Central memory CD8-positive, alpha-beta T cell (primary cell): ENCODE measurements at places on chromosomes 11 and 22.

DNA sequence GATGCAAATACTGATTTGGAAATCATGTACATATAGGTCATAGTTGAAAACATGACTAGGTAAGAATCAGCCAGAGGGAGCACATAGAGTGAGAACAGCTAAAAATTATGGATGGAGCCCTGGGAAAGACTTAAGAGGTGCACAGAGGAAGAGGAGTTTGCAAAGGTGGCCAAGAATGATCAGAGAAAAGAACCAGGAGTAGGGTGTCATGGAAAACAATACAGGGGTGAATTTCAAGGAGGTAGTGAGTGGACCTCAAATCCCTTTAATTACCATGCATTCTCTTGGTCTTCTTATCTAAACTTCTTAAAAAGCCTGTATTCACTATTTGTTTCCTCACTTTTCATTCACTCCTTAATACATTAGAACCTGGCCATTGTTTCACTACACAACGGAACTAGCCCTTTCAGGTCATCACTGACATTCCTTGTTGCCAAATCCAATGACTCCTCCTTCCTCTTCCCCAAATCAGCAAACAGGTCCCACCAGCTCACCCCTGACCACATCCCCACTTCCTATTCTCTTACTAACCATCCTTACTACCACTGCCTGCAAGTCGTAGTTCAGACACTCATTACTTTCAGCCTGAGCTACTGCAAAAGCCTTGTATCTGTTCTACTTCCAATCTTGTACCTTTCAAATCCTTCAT lies 22.6 kb downstream of the BUD13 start:
- DNase-seq: no peak

- no peak for DNase-seq
Measured at GRCh38 chr11:10716543-10717259, 23.1 kb upstream of the IRAG1 start.

GRCh38 chr11:34846467-34846866 lies 69.7 kb downstream of the APIP start:
- DNase-seq: no peak

DNA sequence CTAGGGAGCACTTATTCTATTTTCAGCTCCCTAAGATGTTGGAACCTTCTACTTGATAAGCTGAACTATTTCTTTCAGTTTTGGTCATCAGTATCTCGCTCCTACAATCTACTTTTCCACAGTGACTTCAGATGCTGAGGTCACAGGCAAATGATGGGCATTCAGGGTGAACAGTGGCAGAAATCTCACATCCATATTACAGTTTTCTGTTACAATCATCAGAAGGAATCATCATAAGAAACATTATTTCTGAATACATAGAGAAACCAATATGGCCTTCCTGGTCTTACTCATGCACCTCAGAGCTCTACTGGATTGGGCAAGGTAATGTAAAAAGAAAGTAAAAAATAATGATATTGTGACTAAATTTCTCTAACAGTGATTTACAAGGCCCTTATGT lies 39.4 kb upstream of the DDI1 start:
- no peak for DNase-seq

DNA sequence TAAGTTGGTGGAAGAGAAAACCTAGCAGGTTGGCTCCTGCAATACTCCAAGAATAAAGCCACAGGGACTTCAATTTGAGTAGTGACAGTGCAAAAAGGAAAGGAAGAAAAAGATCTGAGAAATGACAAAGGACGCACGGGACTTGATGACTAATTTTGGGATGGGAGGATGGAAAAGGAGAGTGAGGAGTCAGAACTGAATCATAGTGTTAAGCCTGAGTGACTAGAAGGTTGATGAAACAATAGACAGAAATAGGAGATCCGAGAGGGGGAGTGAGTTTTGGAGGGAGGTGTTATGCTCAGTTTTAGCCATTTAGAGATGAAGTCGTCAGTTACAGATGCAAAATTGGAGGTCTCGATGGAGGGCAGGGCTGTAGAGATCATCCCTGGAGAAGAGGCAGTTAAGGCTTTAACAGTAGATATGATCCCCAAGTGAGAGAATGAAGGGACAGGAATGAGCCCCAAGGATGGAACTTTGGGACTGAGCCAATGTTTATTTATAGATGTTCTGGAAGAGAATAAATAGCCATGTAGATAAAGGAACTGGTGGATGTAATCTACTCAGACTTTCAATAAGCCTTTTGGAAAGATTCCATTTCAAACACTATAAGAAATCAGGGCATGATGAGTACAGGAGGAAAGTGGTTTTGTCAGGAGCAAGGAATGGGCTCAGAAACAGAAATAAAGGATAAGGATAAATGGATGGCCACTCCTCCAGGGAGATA lies 108.9 kb upstream of the NCAM1 start:
- DNase-seq: no peak

DNA sequence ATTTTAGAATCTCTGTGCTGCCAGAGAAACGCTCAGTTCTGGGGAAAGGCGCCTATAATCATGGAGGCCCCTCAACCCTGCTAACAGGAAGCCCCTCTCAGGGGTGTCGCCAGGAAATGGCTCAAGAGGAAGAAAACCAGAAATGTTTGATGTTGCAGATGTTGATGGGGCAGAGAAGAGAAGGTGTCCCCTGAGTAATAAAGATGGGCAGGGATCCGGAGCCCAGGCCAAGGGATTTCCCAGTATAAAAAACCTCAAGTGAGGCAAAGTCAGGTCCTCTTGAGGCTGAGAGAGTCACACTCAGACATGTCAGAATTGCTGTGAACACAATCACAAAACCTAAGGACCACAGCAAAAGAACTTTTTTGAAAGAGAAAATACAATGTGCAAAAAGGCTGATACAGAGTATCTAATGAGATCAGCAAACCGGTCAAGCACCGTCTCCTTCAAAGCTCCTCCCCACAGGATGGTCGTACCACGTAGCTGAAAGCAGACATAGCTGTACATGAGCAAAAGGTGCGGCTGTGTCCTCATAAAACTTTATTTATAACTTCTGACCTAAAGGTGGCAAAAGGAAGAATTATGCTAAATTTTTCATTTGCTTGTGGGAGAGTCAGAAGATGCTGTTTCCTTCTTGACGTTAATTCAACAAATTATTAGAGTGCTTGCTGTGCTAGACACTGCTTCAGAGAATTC lies 12.2 kb downstream of the MOV10L1 start:
- no peak for DNase-seq

GRCh38 chr11:118885831-118886565 lies 2.3 kb downstream of the CXCR5 start:
- DNase-seq: no peak

DNA sequence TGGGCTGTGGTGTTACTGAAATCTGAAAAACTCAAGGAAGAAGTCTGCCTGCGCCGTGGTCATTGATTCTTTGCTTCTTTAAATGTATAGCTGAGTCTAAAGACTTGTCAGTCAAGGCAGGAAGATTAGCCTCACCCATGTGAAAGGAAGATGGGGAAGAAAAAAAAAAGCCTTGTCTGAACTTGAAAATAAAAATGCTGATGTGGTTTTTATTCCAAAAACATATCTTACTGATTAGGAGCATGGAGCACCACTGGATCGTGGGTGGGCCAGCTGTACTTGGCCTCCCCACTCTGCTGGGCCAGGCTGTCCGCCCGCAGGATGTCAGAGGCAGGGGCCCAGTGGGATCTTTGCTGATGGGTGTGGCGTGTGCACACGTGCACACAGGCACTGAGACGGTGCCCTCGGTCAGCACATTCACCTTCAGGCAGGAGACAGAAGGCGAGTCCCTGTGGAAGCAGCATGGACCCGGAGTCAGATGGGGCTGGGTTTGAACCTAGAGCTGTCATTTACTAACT lies 111.9 kb downstream of the WNT7B start:
- DNase-seq: no peak

GRCh38 chr11:103257360-103257759 lies 148.1 kb downstream of the DYNC2H1 start:
- DNase-seq: no peak

GRCh38 chr11:94647926-94648325 lies 80.8 kb downstream of the PIWIL4 start:
- DNase-seq: no peak

GRCh38 chr11:44005956-44006355 lies 41.8 kb upstream of the ACCSL start:
- no peak for DNase-seq

DNA sequence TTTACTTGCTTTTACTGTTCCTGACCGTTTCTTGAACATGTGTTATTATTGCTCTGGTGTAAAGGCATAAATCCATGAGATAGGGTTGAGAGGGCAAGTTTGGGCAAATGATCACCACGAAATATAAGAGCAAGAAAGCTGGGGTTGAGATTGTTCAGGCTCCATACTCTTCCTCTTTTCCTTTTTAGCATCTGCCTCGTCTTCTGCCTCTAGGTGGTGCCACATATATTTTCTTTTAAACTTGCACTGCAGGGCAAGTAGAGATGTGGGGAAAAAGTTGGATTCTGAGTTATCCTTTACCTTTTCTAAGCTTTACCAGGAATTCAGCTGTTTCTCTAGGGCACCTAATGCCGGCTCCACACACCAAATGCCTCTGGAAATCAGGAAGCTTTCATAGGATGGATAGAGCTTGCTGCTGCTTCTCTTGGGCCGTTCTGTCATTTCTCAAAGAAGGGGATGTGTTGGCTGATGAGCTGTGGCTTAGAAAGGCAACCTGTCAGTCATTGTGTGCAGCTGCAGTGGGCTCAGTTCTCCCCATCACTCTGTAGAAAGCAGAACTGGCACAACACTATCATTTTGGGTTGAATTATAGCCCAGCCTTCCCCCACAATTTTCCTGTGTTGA lies 98.2 kb downstream of the LDLRAD3 start:
- DNase-seq: no peak

GRCh38 chr11:36333897-36334296 lies 37.8 kb downstream of the PRR5L start:
- DNase-seq: no peak

DNA sequence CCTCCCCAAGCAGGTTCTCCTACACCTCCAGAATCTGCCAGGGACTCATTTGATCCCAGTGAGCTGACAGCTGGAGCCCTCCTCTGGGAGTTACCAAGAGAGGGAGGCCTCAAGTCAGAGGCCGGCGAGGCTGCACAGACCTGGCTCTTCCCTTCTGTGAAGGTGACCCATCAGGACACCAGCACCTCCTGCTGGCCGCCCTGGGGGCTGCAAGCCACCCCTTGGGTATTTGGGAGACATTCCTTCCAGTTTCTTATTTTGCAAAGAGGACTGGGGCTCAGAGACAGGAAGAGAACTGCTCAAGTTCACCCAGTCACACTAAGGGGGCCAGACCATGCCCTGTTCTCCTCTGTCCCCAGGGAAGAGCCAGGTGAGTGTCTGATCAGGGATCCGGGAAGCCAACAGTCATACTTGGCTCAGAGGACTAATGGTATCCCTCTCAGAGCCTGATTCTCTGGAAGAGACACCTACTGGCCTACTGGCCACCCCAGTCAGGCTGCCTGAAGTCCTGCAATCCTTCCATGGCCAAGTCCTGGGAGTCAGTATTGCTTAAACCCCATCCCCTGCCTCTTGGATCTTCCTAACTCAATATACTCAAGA lies 40.5 kb upstream of the RIC3 start:
- DNase-seq: no peak

- no peak for DNase-seq
Measured at GRCh38 chr11:131910523-131911387, 540.3 kb downstream of the NTM start.

GRCh38 chr11:43699870-43700269 lies 19.3 kb downstream of the HSD17B12 start:
- no peak for DNase-seq

GRCh38 chr11:30392221-30392784 lies 69.4 kb downstream of the ARL14EP start:
- no peak for DNase-seq

GRCh38 chr11:119540370-119541125 lies 117.6 kb upstream of the THY1 start:
- DNase-seq: no peak

- no peak for DNase-seq
Measured at GRCh38 chr11:32891657-32892354, 805 bp upstream of the QSER1 start.

GRCh38 chr11:117610045-117610444 lies 187.0 kb downstream of the DSCAML1 start:
- no peak for DNase-seq

- DNase-seq: no peak
Measured at GRCh38 chr22:20272174-20272573, 4.1 kb upstream of the RTN4R start.

GRCh38 chr11:38543986-38544385 lies 1946.0 kb upstream of the RAG2 start:
- DNase-seq: no peak

- no peak for DNase-seq
Measured at GRCh38 chr11:34439610-34440198, 970 bp downstream of the CAT start.

GRCh38 chr11:69965821-69966582 lies 112.1 kb upstream of the ANO1 start:
- DNase-seq: no peak

GRCh38 chr22:45448431-45448830 lies 34.9 kb downstream of the RIBC2 start:
- DNase-seq: no peak

GRCh38 chr22:35069541-35069940 lies 3.6 kb downstream of the ISX start:
- no peak for DNase-seq

- no peak for DNase-seq
Measured at GRCh38 chr11:111538407-111539114, 2.0 kb upstream of the LAYN start.

DNA sequence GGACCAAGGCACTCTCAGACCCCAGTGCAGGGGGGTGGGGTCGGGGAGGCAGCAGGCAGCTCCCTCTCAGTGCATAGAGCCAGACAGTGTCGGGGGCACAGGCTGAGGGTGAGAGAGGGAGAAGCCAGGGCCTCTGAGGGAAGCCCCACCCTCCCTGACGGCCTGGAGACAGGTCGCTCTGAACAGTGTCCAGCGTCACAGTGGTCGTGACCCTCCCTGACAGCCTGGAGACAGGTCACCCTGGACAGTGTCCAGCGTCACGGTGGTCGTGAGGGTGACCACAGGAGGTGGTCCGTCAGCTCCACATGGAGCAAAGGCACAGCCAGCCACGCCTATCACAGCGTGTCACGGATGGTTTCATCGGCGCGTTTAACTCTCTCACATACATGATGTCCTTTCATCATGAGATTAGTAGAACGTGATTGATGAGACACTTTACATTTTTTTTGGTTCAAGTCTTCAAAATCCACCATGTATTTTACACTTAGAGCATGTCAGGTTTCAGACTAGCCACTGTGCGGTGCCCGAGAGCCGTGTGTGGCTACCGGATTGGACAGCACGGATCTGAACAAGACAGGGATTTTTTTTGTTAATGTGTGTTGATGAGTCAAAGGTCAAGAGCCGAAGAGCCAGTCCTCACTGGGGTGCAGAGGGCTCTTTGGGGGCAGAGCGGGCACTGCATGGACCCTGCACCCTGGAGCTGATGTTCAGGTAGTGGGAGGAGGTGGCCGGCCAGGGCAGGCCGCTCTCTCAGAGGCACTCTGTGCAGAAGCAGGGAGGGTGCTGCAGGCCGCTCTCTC lies 23.9 kb upstream of the PANX2 start:
- no peak for DNase-seq

DNA sequence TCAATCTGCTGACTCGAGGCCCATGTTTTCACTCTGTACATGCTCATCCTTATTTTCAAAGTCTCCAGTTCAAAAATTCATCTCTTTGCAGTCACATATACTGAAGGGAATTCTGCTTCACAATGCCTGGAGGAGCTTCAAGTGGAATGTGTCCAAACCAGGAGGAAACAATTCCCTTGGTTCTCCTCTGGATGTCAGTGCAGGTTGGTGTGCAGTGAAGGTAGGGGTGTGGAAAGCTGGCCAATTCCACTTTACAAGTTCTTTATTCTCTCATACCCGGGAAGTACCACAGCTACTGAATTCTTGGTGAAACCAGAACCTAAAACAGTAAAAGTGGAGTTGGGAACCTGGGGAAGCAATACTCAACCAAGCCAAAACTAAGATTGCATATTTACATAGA lies 57.3 kb downstream of the BDNF start:
- no peak for DNase-seq

GRCh38 chr11:1746511-1746931 lies 3.9 kb downstream of the IFITM10 start:
- no peak for DNase-seq
